H1 (cell line): ENCODE measurements at places on chromosomes 2 and 18.

- no peak for DNase-seq
These were observed 699 bp upstream of the RAPGEF4 start for GRCh38 chr2:172734711-172735581.

DNA sequence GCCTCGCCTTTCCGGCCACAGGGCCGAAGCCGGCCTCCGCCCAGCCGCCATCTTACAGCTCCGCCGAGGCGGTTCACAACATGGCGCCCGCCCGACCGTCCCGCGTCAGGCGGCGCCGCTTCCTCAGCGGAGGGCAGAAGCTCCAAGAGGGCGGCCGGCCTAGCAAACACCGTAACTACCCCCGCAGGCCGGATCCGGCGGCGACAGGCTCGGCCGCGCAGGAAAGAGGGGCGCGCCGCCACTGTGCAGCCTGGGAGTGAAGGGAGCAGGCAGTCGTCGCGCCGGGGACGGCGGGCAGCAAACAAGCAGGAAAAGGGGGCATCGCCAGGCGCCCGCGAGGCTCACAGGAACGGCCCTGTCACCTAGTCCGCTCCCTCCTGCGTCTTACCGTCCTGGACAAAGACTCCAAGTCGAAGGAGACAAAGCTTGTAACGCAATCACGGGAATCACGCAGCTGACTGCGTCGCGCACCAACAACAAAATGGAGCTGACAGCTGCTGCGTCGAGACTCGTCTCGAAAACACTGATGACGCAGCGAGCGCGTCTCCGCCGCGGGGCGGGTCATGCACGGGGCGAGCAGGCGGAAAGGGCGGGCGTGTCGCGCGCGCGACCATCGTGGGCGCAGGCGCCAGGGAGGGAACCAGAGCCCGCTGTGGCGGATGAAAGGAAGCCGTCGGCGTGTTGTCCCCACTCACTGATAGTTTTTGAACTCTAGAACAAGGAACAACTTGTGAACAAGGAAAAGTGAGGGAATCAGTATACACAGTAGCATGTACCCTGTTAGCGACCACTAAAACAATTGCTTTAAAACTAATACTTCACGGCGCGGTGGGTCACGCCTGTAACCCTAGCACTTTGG is at the start of gene CLK1:
TSS of gene CLK1 (minus strand) at position 483 of the 859 bp plus-strand sequence. CDS start 2,796 bp downstream, outside the sequence.
- no peak for DNase-seq

DNA sequence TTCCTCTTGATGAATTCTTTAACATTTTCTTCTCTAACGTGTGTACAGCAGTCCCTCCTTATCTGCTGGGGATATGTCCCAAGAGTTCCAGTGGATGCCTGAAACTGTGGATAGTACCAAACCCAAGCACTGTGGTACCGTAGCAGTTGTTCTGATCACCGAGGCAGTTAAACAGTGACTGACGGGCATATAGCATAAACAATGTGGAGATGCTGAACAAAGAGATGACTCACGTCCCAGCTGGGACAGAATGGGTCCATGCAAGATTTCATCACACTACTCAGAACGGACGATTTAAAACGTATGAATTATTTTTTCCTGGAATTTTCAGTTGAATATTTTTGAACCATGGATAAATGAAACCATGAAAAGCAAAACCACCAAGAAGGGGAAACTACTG is 54.5 kb upstream of the SPAG16 start:
- DNase-seq: no peak

- DNase-seq: no peak
These were observed 7.4 kb upstream of the EVA1A start for GRCh38 chr2:75568174-75568573.

DNA sequence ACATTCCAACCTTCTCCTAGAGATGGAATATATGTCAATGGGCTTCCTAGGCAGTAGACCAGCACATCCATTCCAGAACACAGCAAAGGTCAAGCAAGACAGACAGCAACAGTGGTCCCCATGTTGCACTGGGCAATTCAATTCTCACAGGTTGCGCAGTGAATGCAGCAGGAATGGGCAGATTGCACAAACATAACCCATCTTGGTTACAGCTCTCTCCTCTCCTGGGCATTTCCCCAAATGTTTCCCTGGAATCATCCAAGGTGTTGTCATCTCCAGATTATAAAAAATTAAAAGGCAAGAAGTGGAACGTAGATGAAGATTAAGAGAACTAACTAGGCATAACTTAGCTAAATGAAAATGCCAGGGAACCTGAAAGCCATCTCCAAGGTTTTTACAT is 265.8 kb upstream of the SLC14A2 start:
- no peak for DNase-seq

- no peak for DNase-seq
These were observed 1.1 kb upstream of the RNU4ATAC start for GRCh38 chr2:121529439-121530211.

DNA sequence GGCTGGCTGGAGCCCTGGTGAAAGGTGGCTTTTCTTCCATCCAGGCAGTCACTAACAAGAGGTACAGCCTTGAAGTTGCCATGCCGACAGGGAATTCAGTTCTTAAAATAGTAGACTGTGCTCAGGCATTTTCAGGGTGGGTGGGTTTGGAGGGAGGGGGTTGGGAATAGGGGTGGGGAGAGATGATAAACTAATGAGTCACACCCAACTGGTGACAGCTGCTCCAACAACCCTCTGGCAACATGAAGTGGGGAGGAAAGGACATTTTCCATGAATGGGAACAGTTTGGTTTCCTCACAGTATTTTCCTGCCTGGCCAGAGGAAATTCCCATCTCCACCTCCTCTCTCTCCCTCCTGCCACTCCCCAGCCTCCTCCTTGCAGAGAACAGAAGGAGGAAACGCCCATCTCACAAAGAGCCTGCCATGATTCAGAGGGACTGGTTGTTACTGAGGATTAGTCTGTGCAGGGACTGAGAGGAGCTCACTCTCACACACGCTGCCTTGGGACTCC is 113.0 kb upstream of the SLC1A4 start:
- no peak for DNase-seq

DNA sequence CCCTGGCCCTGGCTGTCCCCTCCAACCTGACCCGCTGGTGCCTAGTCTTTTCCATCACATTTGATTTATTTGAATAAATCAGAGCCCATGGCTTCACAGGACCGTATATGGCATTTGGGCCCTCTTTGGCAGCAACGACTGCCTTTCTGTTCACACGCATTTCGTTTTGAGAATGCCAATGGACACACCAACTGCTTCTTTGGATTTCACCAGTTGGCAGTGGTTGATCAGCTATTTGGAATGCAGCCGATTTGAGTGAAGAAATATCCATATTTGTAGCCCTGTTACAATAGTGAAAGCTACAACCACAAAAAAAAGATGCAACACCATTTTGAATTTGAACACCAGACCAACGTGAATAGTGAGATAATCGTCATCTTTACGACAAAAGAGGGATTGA is 56.5 kb downstream of the GNAL start:
- no peak for DNase-seq
